ENCODE measurements at places on chromosomes 6 and 20.
A peak's percentile ranks its signal among the peaks of the same experiment; 100 is the strongest.

GRCh38 chr6:17601386-17601703 is 1.2 kb downstream of the FAM8A1 start:
- DNase-seq = no peak

DNA sequence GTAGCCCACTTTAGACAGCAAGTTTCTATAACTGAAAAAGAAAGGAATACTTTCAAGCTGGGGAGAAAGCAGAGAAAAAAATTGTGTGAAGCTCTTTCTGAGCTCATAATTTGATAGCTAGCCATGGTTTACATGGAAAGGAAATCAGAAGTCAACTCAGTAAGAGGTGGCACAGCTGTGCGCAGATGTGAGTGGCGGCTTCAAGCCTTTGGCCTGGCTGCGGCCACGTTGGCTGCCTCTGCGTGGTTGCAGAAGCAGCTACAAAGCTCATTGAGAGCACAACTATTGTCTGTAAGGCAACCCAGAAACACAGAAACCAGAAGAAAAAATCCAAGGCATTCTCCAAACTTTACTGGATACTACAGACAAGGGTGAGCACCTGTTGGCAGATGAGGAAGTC is 136.9 kb downstream of the SASH1 start:
- no peak for DNase-seq

GRCh38 chr6:24497254-24497970 is 2.6 kb downstream of the ALDH5A1 start:
- no peak for DNase-seq

- no peak for DNase-seq
Observed at GRCh38 chr6:50973464-50973863, 154.8 kb downstream of the TFAP2B start.

GRCh38 chr6:2961506-2961905 is 9.9 kb downstream of the SERPINB6 start:
- DNase-seq = no peak

DNA sequence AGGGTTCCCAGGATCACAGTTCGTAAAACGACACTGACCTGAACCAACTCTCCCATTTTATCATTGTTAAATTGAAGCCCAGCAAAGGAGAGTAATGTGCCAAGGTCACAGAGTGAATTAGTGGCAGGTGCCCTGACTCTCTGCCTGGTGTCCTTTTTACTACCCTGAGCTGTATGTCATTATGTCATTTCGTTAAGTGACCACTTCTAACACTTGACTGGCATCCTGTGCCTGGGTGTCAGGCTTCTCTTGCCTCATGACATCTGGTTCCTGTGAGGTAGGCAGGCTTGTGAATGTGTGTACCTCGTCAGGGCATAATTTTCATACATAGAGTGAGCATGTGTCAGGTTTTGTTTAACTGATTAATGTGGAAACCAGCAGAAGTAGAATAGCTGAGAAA is 48.6 kb downstream of the RALY start:
- no peak for DNase-seq

- DNase-seq = no peak
Observed at GRCh38 chr20:2312876-2313275, 17.1 kb downstream of the TGM3 start.

GRCh38 chr6:16804546-16805242 is 43.4 kb upstream of the ATXN1 start:
- no peak for DNase-seq

- no peak for DNase-seq
Observed at GRCh38 chr6:107556082-107556481, 66.2 kb downstream of the SOBP start.

GRCh38 chr6:42889815-42890214 is 10.4 kb downstream of the RPL7L1 start:
- DNase-seq = no peak

GRCh38 chr6:159137676-159138075 is 31.5 kb upstream of the FNDC1 start:
- DNase-seq = no peak

DNA sequence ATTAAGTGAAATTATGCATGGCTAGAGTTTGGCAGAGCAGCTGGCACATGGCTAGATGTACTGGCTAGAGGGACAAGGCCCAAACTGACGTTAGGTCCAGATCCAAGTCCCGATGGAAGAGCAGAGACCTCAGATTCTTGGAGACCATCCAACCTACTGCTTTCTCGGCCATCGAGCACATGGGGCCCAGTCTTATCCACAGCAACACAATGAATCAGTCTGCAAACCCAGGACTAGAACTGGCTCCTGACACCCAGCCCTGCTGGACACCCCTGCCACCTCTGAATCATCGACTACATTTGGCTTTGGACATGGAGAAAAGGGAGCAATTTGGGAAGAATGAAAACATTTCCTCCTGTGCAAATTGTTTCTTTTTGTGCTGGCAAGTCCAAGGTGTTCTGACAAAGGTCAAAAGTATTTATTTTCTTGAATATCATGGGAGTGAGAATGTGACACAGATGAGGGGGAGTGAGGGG is 23.9 kb upstream of the YWHAB start:
- no peak for DNase-seq

- no peak for DNase-seq
Observed at GRCh38 chr6:132650429-132650828, 8.6 kb downstream of the TAAR1 start.

DNA sequence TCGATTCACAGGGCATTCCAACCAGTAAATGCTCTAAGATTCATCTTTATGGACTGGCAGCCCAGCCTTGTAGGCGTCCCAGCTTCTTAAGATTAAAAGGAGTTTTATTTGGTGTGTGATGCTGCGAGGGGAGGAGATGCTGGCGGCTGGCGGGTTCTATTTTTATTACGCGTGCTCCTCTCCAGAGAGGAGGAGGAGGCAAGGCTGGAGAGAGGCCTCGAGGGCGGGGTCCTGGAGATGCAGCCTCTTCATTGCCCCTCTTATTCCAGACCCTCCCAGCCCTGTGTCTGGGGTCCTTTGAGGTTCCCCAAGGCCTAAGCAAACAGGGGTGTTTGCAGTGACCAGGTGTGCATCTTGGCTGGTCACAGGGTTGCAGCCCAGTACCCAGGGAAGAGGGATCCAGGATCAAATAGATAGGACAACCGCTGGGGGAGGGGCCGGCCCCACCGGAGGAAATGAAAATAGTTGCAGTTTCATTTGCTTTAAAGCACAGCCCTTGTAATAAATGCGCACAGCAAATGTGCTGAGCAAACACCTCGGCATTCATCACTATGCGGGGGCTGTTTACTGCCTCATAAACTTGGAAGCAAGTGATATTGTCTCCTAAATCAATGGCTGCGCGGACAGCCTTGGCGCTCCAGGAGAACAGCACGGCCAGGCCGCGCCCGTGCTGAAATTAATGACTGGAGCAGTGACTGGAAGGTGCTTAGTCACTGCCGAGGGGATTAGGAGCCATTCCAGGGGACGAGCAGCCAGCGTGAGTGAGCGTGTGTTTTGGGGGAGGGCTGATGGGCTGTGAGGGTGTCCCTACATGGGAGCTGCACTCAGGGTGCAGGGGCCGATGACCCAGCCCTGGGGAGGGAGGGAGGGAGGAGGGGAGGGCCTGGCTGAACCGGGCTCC is 83.0 kb downstream of the TMEM242 start:
- DNase-seq = no peak

DNA sequence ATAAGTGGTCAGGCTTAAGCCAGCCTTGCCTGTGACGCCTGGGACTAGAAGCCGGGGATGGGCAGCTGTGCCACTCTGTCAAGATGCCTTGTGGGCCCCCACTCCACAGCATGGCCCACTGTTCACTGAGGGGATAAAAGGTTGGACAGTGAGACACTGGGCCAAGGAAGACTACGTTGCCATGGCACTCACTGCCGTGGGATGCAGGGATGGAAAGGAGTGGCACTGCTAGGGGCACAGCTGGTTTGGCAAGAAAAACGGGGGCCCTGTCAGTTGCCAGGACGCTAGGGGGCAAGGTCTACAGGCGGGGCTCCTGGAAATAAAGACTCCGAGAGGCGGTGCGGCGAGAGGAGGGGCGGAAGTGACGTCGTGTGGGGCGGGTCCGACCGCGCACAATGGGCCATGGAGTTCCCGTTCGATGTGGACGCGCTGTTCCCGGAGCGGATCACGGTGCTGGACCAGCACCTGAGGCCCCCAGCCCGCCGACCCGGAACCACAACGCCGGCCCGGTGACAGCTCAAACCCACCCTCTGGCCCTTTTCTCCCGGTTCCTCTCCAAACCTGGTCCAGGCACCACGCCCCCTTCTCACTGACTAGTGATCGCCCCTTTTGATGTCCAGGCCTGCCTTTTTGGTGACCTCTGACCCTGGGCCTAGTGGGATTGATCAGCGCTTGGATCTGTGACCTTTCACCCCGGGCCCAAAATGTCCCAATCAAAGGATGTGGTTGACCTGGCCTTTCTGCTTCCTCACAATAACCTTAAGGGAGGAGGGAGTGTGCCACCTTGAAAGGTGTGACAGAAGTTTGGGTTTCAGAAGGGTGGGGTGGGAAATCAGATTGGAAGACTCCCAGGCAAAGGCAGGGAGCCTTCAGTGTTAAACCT is at the start of gene ATAT1:
ATAT1 (plus strand) TSS at position 391 of the 883 bp plus-strand sequence.
- peak; percentile 83 for DNase-seq

- DNase-seq = no peak
Observed at GRCh38 chr6:41966961-41967311, 25.3 kb upstream of the CCND3 start.

DNA sequence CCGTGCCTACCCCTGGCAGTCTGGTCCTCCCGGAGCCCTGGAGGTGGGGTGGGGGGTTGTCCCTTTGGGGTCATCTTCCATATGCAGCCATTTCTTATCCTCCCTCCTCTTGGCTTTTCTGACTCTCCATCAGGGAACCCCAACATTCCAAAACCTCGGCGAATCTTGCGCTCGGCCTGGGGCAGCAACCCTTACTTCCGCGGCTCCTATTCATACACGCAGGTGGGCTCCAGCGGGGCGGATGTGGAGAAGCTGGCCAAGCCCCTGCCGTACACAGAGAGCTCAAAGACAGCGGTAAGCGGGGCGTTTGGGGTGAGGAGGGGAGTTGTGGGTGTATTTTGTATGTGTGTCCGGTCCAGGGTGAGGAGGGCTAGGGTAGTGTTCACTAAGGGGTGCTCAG is 168.0 kb upstream of the RNF24 start:
- DNase-seq = no peak

GRCh38 chr6:143357561-143358255 is 92.8 kb downstream of the ADAT2 start:
- DNase-seq = no peak

GRCh38 chr20:51484141-51484815 is 58.2 kb downstream of the NFATC2 start:
- no peak for DNase-seq

DNA sequence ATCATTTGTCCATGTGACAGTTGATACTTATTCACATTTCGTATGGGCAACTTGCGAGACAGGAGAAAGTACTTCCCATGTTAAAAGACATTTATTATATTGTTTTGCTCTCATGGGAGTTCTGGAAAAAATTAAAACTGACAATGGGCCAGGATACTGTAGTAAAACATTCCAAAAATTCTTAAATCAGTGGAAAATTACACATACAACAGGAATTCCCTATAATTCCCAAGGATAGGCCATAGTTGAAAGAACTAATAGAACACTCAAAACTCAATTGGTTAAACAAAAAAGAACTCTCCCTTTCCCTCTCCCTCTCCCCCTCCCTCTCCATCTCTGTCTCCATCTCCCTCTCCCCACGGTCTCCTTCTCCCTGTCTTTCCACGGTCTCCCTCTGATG is 19.4 kb upstream of the EIF2S2 start:
- DNase-seq = no peak

- no peak for DNase-seq
Observed at GRCh38 chr6:70164556-70164955, 138.3 kb downstream of the COL9A1 start.

DNA sequence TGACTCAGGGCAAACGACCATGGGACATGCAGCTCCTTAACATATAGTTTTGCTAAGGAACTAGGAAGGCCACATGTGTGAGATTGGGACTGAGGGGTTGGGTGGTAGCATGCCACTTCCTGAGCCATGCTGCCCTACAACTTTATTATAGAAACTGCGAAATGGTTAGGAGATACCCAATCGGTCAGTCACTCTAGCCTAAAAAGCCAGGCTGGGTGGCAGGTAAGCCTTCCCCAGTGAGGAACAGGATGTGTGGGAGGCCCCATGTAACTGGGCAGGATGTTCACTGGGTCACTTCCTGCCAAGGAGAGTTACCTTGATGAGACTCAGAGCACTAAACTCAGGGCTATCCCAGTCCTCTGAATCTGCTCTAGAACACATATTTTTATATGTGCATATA is 123.5 kb downstream of the MAP3K7 start:
- DNase-seq = no peak

DNA sequence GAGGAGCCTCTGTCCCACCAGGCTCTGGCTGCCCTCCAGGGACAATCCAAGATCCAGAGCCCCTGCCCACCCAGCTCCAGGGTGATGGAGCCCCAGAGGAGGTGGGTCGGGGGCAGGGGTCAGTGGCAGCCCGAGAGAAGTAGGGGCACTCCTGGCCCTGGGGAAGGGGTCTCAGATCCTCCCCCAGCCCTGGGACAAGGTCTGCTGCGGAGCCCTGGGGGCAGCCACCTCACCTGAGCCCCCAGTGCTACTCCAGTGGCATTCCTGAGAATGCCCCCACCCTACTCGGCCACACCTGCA is 2.7 kb upstream of the LAMA5 start:
- no peak for DNase-seq

DNA sequence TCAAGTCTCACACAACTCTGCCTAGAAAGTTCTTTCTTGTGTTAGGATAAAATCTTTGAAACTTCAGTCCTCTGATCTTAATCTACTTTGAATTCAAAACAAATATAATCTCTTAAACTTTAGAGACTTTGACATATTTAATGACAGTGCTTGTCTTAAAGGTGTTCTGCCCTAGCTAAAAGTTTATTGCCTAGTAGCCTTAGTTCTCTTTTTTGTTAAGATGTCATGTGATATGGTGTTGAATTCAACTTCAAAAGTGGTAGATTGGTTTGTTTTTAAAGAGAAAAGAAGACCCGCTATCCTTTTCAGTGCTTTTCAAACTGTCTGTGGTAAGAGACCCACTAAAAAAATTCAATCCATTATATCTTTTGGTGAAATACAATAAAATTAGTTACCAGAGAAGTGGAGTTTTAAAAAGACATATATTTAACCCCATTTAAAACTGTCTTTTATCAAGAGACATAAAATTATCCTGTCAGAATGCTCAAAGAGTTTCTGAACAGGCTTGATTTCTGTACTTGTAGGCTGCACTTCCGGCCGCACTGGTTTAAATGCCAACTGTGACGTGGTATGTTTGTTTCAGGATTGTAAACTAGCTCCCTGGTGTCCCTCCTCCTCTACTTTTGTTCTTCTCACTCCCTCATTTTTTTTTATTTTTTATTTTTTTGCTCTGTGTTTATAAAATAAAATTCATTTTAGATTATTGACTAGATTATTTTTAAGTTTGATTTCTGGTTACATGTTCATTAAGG is 76.5 kb downstream of the QKI start:
- DNase-seq = no peak

DNA sequence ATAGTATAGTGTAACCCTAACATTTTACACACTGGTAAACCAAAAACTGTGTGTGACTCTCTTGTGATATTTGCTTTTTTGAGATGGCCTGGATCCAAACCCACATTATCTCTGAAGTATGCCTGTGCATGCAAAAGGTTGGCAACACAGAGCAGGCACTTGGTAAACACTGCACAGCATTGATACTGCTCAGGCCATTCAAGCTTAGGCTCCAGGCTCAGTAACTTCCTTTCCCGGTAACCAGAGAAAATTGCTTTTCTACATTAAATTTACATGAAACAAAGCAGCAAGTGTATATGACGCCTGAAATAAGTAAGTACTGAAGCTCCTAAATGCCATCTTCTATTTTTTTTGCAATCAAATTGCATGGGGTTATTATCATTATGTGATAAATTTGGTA is 205.7 kb downstream of the EPM2A start:
- DNase-seq = no peak
